CD4-positive, alpha-beta T cell treated with Interleukin-15 for 4 hours (primary cell): ENCODE measurements at places on chromosomes 6 and 20.

DNA sequence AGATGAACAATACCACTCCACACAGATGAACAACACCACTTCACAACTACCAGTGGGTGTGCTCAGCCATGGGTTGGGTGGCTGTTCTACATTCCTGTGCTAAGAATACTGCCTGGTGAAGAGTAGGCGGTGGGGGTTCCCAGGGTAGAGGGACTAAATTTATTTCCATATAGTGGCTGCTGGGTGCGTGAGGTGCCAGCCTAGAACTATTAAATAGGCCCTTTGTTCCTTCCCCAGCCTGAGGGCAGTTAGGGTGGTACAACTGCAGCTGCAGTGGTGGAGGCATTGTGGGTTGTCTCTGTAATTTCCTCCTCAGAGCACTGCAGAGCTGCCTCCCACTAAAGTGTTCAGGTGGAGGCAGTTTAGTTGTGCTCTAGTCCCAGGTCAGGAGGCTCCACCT lies 618.4 kb downstream of the MMUT start:
- DNase-seq: no peak

DNA sequence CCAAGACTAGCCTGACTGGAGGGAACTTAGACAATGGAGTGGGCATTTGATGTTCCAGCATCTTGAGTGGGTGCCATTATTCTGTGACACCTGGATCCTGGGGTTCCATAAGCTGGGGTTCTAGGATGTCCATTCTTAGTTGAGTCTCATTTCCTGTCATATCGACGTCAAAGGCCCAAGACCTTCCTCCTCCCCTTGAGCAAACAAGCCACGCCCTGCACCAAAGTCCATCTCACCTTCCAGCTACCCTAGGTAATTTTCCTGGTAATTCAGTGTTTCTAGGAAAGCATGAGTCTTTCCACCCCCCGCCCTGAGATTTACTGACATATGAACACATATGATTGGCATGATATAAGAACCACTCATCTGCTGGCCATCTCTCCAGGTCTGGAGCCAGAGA lies at the start of gene TRIM40:
TRIM40 (plus strand) TSS at position 384 of the 400 bp plus-strand sequence. CDS start 897 bp downstream, outside the sequence.
- no peak for DNase-seq

DNA sequence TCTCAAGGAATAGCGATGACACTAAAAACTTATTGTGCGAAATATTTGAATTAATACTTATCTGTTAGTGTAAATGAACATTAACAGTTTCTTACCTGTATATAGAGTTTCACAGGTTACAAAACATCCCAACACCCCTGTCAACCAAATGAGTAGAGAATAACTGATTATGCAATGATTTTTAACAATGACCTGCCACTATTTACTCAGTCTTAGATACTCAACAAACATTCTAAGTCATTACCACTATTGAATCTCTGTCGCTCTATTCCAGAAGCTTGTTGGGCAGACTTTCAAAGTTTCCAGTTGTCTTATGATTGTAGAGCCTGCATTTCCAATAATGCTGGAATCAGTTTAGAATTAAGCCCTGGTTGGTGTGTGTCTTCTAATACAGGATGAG lies 85.5 kb downstream of the RNF182 start:
- DNase-seq: no peak

DNA sequence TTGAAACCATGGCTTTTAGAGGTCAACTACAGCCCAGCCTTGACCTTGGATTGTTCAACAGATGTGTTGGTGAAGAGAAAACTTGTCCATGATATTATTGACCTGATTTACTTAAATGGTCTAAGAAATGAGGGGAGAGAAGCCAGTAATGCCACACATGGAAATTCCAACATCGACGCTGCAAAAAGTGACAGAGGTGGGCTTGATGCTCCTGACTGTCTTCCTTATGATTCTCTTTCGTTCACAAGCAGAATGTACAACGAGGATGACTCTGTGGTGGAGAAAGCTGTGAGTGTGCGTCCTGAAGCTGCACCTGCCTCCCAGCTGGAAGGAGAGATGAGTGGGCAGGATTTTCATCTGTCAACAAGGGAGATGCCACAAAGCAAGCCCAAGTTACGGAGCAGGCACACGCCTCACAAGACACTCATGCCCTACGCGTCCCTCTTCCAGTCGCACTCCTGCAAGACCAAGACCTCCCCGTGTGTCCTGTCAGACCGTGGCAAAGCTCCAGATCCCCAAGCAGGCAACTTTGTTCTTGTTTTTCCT lies 16.2 kb downstream of the TTLL2 start:
- DNase-seq: no peak

DNA sequence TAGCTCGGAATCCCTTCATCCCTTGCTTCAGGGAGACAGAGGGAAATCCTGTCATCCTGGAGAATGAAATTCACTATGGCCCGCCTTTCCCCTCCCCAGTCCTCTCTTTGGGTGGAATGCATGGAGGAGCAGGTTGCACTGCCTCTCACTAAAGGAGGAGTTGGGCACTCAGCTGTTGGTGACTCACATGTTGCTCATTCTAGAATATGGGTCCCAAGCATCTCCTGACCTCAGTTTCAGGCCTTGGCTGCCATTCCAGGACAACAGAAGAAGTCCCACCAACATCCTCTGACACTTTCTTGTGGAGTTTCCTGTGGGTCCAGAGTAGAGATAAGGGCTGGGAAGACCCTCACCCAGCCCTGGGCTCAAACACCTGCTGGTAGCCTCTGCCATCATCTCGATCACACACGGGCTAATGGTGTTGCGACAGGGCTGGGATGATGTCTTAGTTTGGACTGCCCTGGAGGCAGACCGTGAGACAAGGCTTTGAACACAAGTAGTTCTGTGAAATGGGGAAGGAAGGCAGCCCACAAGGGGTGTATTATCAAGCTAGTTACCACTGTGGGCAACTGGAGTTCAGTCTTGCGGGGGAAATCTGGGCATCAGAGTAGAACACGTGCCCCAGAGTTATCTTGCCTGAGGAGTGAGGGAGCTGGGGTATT lies 52.4 kb upstream of the RNF24 start:
- DNase-seq: no peak

- DNase-seq: no peak
These were observed 13.0 kb upstream of the F13A1 start for GRCh38 chr6:6333501-6333900.
